ENCODE measurements at places on chromosomes 5 and 9.

- no peak for DNase-seq
Measured at GRCh38 chr5:169974121-169974770, 6.0 kb downstream of the INSYN2B start.

- DNase-seq, result no peak
Measured at GRCh38 chr9:114643896-114644295, 13.7 kb downstream of the TEX53 start.

GRCh38 chr5:113317636-113318035 lies 117.2 kb downstream of the TSSK1B start:
- DNase-seq, result no peak

DNA sequence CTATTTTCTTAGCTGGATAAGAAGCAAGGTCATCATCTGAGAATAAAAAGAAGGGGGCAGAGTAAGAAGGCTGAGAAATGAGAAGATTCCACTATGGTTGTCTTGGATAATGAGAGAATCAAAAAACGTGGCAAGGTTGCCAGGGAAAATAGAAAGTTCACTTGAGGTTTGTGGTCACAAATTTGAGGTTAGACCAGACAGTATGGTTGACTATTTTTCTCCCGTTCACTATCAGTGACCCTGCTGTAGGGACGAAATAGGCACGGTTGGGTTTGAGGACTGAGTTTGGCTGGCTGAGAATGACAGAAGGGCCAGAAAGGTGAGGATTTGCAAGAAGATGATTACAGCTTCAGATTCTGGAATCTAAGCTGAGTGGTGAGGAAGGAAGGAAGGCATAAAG lies 266.0 kb upstream of the ZNF462 start:
- DNase-seq, result no peak

DNA sequence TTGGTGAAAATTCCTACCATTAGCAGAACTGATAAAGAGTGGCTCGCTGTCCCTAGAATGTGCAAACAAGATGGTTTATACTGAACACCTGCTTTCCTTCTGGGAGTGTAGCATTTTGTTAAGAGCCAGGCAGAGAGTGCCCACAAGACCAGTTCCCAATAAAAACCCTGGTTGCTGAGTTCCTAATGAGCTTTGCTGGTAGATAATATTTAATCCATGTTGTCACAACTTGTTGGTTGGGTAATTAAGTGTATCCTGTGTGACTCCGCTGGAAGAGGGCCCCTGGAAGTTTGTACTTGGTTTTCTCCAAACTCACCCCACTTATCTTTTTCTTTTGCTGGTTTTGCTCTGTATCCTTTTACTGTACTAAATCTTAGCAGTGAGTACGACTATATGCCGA lies 39.5 kb upstream of the GOLGA1 start:
- no peak for DNase-seq

GRCh38 chr5:133941456-133942196 lies 26.8 kb downstream of the C5orf15 start:
- DNase-seq, result no peak

GRCh38 chr9:72185561-72185960 lies 36.3 kb downstream of the GDA start:
- no peak for DNase-seq

- DNase-seq, result no peak
Measured at GRCh38 chr5:68884144-68884754, 209.6 kb upstream of the SLC30A5 start.

GRCh38 chr5:156208271-156208670 lies 118.7 kb upstream of the SGCD start:
- DNase-seq, result no peak

- DNase-seq, result no peak
Measured at GRCh38 chr5:133884569-133885311, 83.7 kb downstream of the C5orf15 start.

GRCh38 chr5:82374637-82375036 lies 96.5 kb upstream of the RPS23 start:
- no peak for DNase-seq

GRCh38 chr5:66717455-66718373 lies 121.5 kb downstream of the MAST4 start:
- DNase-seq, result peak; percentile 30

DNA sequence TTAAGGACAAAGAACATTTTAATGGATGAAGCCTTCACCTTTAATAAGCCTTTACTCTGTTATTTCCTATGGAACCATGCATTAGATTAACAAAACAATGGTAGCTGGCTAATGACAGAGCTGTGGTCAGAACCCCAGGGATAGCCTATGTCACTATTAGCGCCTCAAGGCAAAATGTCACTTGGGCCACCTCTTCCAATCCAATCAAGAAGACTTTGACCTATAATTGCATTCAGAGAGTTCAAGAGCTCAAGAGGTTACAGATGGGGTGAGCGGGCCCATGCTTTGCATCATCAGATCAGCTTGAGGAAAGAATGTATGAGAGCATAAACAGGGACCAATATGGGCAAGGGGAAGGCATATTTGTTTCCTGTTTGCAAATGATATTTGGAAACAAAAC lies 425.1 kb downstream of the ARHGEF28 start:
- no peak for DNase-seq

Data from NCI-H345 (cell line).